ENCODE measurements at places on chromosomes 1 and 21. TPM values are rescaled to one million over a fixed set of nuclear protein-coding genes. Genes with fewer than 3 reads are reported as not detected.

TLR5 gene
- total RNA-seq: 0.23 TPM

CLDN17 gene
- not detected for total RNA-seq

HPDL gene
- total RNA-seq: 52.1 TPM

HFM1 gene
- not detected for total RNA-seq

MOV10 gene
- 38.1 TPM for total RNA-seq

FAM72A gene
- 23.0 TPM for total RNA-seq

ARHGEF16 gene
- not detected for total RNA-seq

DARS2 gene
- total RNA-seq: 49.1 TPM

SPRR1A gene
- not detected for total RNA-seq

CA14 gene
- total RNA-seq: not detected

SPOCD1 gene
- not detected for total RNA-seq

KCNK2 gene
- total RNA-seq: not detected

FASLG gene
- 59.9 TPM for total RNA-seq

SLC1A7 gene
- not detected for total RNA-seq

PLD5 gene
- not detected for total RNA-seq

HSPB7 gene
- total RNA-seq: not detected

PADI3 gene
- total RNA-seq: not detected

MYCL gene
- 0.08 TPM for total RNA-seq

SYPL2 gene
- 0.13 TPM for total RNA-seq

AADACL4 gene
- not detected for total RNA-seq

AVPR1B gene
- total RNA-seq: not detected

KRTAP19-1 gene
- not detected for total RNA-seq

ZNF593OS gene
- total RNA-seq: not detected

SCYL3 gene
- total RNA-seq: 9.4 TPM

REN gene
- not detected for total RNA-seq

KCNJ10 gene
- total RNA-seq: not detected

LRRC38 gene
- total RNA-seq: not detected

FCGR3A gene
- total RNA-seq: not detected

CTBS gene
- 8.3 TPM for total RNA-seq

CCDC185 gene
- not detected for total RNA-seq

PPIAL4G gene
- total RNA-seq: 0.06 TPM

GLIS1 gene
- total RNA-seq: not detected
